Activated B cell treated with CpG ODN at 0.5 μM for 24 hours (primary cell): ENCODE measurements at places on chromosomes 5 and 9. TPM values are rescaled to one million over a fixed set of nuclear protein-coding genes. Genes with fewer than 3 reads are reported as not detected.

Gene RAB3C
- total RNA-seq: 0.47 TPM in 1 of 2 replicates, not detected in the other

Gene NELFB
- total RNA-seq: 56.1 and 58.2 TPM in 2 replicates

Gene SPATA6L
- 0.53 TPM in 1 of 2 replicates, not detected in the other for total RNA-seq

Gene MSX2
- total RNA-seq: not detected in 2 replicates

Gene BAAT
- not detected in 2 replicates for total RNA-seq

Gene SPINK1
- total RNA-seq: not detected in 2 replicates

Gene FAM200C
- total RNA-seq: 0.44 and 0.66 TPM in 2 replicates

Gene GDA
- 0.18 TPM in 1 of 2 replicates, not detected in the other for total RNA-seq

Gene CHD1
- 65.2 and 77.5 TPM in 2 replicates for total RNA-seq

Gene CENPH
- total RNA-seq: 13.0 and 13.5 TPM in 2 replicates

DNA sequence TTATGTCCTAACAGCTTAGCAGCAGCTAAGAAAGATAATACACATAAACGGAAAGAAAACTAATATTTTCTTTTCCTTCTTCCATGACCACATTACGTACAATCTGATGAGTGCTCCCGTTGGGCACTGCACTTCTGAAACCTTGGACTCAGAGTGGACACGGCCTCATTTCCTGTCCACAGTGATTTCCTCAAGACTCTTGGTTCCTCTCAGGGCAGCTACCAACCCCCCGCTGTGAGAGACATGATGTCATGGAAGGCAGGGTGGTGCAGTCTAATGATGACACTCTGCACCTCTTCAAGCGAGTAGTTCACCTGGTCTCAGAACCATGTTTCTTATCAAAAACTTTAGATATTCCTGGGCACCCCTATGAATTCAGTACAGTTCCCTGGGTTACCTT lies 68.7 kb upstream of the CTSL start:
- no peak overlapping the region for H3K4me3 ChIP-seq
- no peaks in the 10 kb centered on the region for H3K4me1 ChIP-seq
- no peaks in the 10 kb centered on the region for H3K27me3 ChIP-seq

DNA sequence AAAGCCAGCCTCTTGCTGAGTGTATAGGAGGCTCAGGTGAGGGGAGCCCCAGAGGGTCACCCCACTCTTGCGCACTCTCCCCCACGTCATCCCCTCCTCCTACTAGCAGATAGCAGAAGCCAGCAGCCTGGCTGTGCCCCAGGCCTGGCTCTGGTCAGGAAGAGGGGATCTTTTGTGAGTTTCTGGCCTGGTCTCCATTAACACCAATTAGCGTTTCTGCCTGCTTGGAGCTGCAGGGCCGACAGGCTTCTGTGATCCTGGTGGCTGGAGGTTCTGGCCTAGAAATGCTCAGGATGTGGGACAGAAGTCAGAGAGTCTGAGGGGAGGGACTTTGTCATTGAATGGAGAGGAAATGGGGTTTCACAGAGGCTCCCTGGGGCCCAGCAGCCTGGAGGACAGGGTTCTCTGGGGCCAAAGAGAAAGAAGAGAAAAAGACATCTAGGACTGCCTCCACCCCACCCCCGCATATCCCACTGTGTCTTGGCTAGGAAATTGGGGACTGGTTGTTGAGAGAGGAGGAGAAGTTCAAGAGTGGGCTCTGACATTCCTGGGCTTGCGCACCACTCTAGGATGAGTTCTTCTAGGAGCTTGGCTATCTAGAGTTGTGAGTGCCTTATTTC lies 47.5 kb upstream of the ARAP3 start:
- peaks cover 20% of the 10 kb centered on the region for H3K27me3 ChIP-seq
- no peaks in the 10 kb centered on the region for H3K36me3 ChIP-seq
- no peaks in the 10 kb centered on the region for H3K4me1 ChIP-seq
- no peak overlapping the region for H3K27ac ChIP-seq

GRCh38 chr9:126965541-126966428 lies 51.2 kb downstream of the RALGPS1 start:
- no peaks in the 10 kb centered on the region for H3K4me1 ChIP-seq
- H3K4me3 ChIP-seq: no peak overlapping the region
- DNase-seq: no peak

DNA sequence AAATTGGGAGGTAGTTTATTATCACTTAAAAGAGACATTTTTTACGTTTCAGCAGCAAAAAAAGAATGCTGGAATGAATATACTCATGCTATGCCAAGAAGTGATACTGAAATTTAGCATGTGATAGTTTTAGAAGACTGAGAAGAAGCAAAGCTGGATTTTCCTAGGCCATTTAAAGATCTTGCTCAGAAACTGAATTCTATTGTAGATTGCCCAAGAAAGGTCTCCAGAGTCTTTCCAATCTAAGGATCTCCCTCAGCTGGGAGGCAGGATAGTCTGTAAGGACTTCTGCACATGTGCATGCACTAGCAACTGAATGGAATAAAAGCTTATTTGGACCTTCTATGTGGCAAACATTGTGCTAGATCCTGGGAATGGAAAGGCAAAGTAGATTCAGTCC lies 334.5 kb downstream of the DTWD2 start:
- no peaks in the 10 kb centered on the region for H3K36me3 ChIP-seq
- no peaks in the 10 kb centered on the region for H3K27me3 ChIP-seq
- no peak overlapping the region for H3K4me3 ChIP-seq
- no peak for DNase-seq
- H3K27ac ChIP-seq: no peak overlapping the region
- no peaks in the 10 kb centered on the region for H3K4me1 ChIP-seq

GRCh38 chr9:12740845-12741244 lies 34.0 kb upstream of the LURAP1L start:
- no peak for DNase-seq
- H3K27me3 ChIP-seq: no peaks in the 10 kb centered on the region
- H3K4me1 ChIP-seq: no peaks in the 10 kb centered on the region
- H3K27ac ChIP-seq: no peak overlapping the region
- no peaks in the 10 kb centered on the region for H3K36me3 ChIP-seq
- H3K4me3 ChIP-seq: no peak overlapping the region

DNA sequence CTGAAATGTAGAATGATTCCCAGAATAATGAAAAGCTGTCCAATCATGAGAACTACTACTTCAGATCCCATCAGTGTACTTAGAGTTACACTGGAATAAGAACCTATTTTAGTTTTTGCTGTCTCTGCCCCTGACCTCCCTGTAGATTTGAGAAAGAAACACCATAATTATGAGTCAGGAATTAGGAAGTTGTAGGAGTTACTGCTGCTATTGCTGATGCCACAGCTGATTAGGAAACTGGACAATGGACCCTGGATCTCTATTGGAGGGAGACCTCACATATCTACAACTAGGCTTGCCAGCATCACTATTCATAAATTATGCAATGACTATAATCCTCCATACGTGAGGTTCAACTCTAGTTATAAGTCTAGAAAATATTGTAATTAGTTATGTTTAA lies 48.8 kb upstream of the EDIL3 start:
- DNase-seq: no peak
- no peaks in the 10 kb centered on the region for H3K36me3 ChIP-seq
- H3K4me1 ChIP-seq: no peaks in the 10 kb centered on the region

- peaks cover 58% of the 10 kb centered on the region for H3K36me3 ChIP-seq
- H3K27ac ChIP-seq: no peak overlapping the region
- DNase-seq: no peak
These were observed 32.2 kb downstream of the ANKS6 start for GRCh38 chr9:98763986-98764745.

- no peak for DNase-seq
- no peak overlapping the region for H3K27ac ChIP-seq
- H3K4me1 ChIP-seq: peaks cover 13% of the 10 kb centered on the region
- peaks cover 3% of the 10 kb centered on the region for H3K36me3 ChIP-seq
- H3K4me3 ChIP-seq: no peak overlapping the region
These were observed 3.7 kb upstream of the RAI14 start for GRCh38 chr5:34652466-34652865.

GRCh38 chr9:70429899-70430298 lies 15.4 kb upstream of the KLF9 start:
- H3K36me3 ChIP-seq: no peaks in the 10 kb centered on the region
- H3K27me3 ChIP-seq: peaks cover 3% of the 10 kb centered on the region
- no peaks in the 10 kb centered on the region for H3K4me1 ChIP-seq
- DNase-seq: no peak
- H3K4me3 ChIP-seq: no peak overlapping the region

- no peaks in the 10 kb centered on the region for H3K27me3 ChIP-seq
- peaks cover 15% of the 10 kb centered on the region for H3K4me1 ChIP-seq
- peaks cover 27% of the 10 kb centered on the region for H3K36me3 ChIP-seq
- H3K27ac ChIP-seq: peak overlapping the region; percentile 4
- DNase-seq: no peak
- no peak overlapping the region for H3K4me3 ChIP-seq
These were observed 4.7 kb upstream of the ISCA1 start for GRCh38 chr9:86287013-86287412.

GRCh38 chr9:5845157-5845531 lies 12.2 kb upstream of the ERMP1 start:
- no peak overlapping the region for H3K4me3 ChIP-seq
- H3K4me1 ChIP-seq: peaks cover 28% of the 10 kb centered on the region
- H3K27me3 ChIP-seq: no peaks in the 10 kb centered on the region
- no peaks in the 10 kb centered on the region for H3K36me3 ChIP-seq
- H3K27ac ChIP-seq: no peak overlapping the region

- DNase-seq: no peak
- H3K27ac ChIP-seq: no peak overlapping the region
- peaks cover 98% of the 10 kb centered on the region for H3K36me3 ChIP-seq
- H3K4me1 ChIP-seq: no peaks in the 10 kb centered on the region
These were observed 51.8 kb upstream of the FOXI1 start for GRCh38 chr5:170053896-170054295.

DNA sequence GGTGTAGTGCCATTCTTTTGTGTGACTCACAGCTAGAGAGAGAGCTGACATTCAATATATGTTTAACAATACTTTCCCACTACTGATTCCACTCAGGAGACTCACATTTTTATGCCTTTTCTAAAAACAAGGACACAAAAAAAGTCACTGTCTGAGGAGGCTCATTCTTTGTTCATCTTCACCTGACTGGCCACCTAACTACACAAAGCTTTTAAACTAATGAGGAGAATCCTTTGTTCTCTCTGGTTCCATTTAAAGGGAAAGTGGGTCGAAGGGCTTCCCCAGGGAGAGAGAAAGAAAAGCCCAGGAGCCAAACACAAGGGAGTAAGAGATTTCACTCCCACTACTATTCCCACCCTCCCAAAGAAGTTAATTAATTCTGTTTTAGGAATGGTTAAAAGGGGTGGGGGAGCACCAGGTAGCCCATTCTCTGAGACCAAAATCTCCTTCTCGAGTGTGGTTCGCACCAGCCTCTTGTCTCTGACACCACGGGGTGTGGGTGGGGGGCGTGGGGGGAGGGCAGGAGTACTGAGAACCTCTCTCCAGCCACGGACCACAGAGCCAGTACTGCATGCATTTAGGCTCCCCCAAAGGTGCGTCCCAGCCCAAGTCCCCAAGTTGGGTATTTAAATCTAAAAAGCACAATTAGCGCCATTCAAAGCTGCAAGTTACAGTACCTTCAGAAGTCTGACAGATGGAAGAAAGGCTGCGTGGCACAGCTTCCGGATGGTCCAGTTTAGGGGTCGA lies 747 bp downstream of the TRPM3 start:
- DNase-seq: no peak
- H3K4me3 ChIP-seq: no peak overlapping the region
- peaks cover 13% of the 10 kb centered on the region for H3K27me3 ChIP-seq
- no peak overlapping the region for H3K27ac ChIP-seq

DNA sequence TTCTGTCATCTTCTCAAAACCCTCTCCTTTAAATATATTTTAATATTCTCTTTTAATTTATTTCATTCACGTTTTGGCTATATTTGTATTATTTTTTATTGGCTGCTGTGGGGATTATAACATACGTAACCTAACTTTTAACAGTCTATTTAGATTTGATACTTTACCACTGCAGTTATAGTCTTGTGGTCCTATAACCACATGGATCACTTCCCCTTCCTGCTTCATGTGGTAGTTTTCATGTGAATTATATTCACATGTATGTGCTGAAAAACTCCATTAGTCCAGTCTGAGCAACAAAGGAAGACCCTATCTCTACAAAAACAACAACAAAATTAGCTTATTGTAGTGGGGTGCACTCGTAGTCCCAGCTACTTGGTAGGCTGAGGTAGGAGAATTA lies 34.3 kb downstream of the CENPP start:
- DNase-seq: no peak
- no peaks in the 10 kb centered on the region for H3K27me3 ChIP-seq
- H3K36me3 ChIP-seq: peaks cover 22% of the 10 kb centered on the region
- H3K27ac ChIP-seq: no peak overlapping the region
- H3K4me1 ChIP-seq: peaks cover 4% of the 10 kb centered on the region

DNA sequence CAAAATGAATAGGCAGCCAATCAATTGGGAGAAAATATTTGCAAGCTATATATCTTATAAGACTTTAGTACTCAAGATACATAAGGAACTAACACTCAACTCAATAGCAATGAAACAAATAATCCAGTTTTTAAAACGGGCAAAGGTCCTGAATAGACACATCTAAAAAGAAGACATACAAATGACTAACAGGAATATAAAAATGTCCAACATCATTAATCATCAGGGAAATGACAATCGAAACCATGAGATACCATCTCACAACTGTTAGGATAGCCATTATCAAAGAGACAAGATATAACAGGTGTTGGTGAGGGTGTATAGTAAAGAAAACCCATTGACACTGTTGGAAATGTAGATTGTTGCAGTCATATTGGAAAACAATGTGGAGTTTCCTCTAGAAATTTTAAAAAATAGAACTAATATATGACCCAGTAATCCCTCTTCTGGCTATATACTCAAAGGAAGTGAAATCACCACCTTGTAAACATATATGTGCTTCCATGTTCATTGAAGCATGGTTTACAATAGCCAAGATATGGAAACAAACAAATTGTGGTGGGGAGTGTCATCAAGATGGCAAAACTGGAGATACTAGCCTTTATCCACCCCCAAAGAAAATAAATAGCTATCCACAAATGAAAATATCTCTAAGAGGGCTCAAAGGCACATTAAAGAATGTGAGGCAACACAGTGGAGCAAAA lies 13.9 kb upstream of the BTNL3 start:
- H3K4me3 ChIP-seq: peak overlapping the region; percentile 47
- H3K4me1 ChIP-seq: peaks cover 40% of the 10 kb centered on the region
- DNase-seq: no peak
- peak overlapping the region; percentile 81 for H3K27ac ChIP-seq
- H3K36me3 ChIP-seq: no peaks in the 10 kb centered on the region

DNA sequence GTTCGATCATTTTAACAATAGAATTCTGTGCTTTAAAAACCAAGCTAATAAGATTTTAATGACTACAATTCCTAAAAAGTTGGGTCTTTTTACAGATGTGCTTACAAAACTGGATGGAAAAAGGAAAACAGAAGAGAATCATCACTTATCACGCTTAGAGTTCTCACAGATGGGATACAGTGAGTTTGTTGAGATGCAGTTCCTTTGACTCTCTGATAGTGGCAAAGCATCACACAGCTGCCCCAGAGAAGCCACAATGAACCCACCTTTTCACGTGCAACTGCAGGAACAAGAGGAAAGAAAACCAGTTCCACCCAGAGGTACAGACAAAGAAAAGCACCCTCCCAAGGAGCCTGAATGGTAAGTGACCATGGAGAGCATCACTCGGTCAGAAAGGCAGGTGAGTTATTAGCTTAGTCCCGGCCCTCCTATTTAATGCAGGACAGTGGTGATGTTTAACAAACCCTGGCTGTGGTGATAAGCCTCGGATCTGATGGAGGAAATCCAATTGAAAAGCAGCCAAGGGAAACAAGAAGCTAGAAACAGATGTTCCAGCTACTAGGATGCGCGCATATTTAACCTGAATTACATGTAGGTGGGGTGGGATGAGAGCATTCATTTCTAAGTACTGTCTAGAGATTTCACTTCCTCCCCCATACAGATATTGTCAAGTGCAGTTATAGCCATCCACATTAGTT lies 167.7 kb downstream of the TARS1 start:
- H3K27ac ChIP-seq: no peak overlapping the region
- H3K36me3 ChIP-seq: no peaks in the 10 kb centered on the region
- DNase-seq: no peak
- peaks cover 2% of the 10 kb centered on the region for H3K27me3 ChIP-seq
- H3K4me3 ChIP-seq: no peak overlapping the region
